ENCODE measurements at places on chromosomes 7 and 10.

GRCh38 chr10:127398140-127398970 lies 150.8 kb upstream of the NPS start:
- no peak for DNase-seq

DNA sequence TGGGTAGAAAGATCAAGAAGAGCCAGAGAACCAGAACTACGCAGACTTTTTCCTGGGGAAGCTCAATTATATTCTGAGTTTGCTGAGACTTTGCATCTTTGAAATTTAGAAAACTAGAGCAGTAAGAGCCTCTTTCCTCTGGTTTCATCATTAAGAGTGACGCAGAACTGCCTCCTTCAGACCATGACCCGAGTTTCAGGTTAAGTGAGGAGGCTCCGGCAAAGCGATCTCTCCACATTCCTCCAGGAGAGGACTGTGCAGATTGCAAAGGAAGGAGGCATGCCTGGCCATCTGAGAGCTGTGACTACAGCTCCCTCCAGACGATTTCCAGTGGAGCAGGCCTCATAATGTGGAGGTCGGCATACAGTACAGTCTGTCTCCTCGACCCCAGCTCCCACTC lies 115.8 kb upstream of the LANCL2 start:
- no peak for DNase-seq

- no peak for DNase-seq
These were observed 141.0 kb downstream of the PTEN start for GRCh38 chr10:88004451-88004850.

DNA sequence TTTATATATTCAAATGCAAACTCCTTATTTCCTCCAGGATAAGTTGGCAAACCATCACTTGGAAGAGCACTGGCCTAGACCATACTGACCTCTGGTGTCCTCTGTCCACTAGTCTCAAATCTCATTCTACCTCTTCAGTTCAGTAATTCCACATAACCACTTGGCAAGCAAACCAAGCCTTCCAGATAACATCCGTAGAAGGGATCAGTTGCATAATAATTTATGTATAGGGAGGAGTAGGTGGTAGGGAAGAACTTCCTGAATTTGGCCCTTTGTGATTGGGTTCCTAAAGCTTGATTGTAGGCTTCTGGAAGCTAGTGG lies 55.0 kb downstream of the WAC start:
- no peak for DNase-seq

GRCh38 chr10:109427411-109427810 lies 495.9 kb downstream of the XPNPEP1 start:
- DNase-seq, result no peak

GRCh38 chr7:106566196-106566595 lies 94.8 kb downstream of the CCDC71L start:
- no peak for DNase-seq

- DNase-seq, result no peak
These were observed 103.1 kb downstream of the IMMP2L start for GRCh38 chr7:111459065-111459756.

- DNase-seq, result no peak
These were observed 186.8 kb downstream of the CELF2 start for GRCh38 chr10:11204351-11204942.

DNA sequence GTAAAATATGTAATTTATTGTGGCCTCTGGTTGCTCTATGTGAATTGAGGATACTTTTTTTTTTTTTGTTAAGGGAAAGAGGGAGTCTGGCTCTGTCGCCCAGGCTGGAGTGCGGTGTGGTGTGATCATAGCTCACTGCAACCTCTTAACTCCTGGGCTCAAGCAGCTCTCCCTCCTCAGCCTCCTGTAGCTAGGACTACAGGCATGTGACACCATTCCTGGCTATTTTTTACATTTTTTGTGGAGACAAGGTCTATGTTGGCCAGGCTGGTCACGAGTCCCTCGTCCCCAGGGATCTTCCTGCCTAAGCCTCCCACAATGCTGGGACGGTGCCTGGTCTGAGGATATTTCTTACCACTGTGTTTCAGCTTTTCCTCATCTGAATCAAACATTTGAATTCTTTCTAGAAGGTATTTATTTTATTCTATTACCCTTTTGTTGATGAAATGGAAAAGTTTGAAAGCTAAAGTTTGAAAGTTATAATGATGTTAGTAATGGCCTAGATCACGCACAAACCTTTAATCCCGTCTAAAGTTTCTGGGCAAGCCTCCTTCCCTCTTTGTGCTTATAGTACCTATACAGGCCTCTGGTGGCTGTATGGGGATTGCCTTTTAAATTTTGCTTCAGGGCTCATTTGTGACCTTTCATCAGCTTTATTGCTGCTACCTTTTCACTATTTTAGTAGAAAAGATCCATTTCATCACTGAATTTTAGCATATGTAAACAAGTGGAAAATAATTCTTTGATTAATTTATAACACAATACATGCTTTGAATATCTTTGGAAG lies 2.0 kb downstream of the IFRD1 start:
- no peak for DNase-seq

- no peak for DNase-seq
These were observed 11.3 kb downstream of the GNAI1 start for GRCh38 chr7:80145780-80146422.

DNA sequence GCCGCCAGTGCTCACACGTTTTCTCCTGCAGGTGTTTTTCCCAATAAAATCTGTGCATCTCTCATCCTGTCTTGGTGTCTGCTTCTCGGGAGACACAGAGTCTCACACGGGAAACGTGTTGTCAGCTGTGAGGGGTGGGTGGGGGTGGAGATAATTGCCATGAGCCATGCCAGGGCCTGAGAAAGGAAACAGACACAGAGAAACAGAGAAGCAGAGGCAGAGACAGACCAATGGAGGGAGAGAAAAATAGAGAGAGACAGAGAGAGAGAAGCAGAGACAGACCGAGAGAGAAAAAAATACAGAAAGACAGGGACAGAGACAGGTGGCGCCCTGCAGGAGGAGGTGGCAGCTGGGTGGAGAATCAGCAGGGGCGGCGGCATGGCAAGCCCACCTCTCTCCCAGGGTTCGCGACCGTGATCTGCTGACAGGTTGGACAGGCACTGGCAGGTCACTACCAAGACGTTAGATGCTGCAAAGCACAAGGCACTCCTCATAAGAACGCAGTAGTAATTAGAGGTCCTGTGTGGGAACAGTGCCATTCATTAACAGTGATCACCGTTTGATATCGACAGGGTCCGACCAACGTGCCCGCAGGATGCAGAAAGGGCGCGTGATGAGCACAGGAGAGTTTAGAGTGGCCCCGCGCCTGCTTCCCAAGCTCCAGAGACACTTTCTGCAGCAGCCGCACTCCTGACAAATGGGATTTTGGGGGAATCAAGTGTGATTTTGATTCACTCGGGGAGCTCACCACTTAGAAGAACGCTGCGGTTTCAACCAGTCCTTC lies 70.5 kb upstream of the INSIG1 start:
- no peak for DNase-seq

DNA sequence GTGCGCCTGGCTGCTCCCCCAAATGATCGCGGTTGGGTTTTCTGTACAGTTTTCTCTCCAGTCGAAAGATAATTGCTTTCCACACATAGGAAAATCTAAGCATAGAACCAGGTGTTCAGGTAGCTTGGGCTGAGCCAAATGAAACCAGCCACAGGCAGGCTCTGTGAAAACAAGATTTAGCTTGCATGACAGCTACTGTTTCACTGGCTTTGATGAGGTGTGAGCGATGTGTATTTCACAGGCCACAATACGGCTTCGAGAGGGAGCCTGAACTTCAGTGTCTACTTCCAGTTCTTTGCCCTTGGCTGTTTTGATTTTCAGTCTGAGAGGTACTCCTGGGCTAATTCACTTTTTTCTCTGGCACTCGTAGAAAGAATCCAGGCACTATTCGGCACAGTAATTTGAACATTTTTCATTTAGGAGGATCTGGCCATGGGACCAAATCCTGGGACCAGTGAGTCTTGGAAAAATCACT lies 110.5 kb downstream of the JCAD start:
- no peak for DNase-seq

GRCh38 chr10:43585046-43585445 lies 10.6 kb upstream of the ZNF239 start:
- no peak for DNase-seq

- no peak for DNase-seq
These were observed 2.0 kb upstream of the HOXA2 start for GRCh38 chr7:27104341-27105058.

GRCh38 chr10:116866987-116867595 lies 17.8 kb downstream of the ENO4 start:
- no peak for DNase-seq

DNA sequence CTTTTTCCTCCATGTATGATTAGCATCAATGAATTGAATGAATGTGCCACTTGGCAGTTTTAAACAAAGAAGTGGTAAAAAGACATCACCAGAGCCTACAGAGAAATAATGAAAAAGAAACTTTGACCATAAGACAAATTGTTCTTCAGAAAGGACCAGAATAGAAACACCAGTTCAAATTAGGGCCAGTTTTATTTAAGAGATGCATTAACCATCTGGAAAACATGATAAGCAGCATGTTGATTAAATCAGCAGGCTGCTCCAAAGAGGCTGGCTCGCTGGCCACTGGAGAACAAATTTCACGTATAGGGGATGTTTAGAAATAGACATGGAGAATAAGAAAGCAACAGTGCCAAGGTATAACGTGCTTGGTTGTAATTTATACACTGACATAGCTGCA lies 242.3 kb upstream of the AOAH start:
- DNase-seq, result no peak

- no peak for DNase-seq
These were observed 38.2 kb downstream of the STK32C start for GRCh38 chr10:132269266-132270230.

- no peak for DNase-seq
These were observed 22.3 kb upstream of the SEC61G start for GRCh38 chr7:54781134-54781920.

DNA sequence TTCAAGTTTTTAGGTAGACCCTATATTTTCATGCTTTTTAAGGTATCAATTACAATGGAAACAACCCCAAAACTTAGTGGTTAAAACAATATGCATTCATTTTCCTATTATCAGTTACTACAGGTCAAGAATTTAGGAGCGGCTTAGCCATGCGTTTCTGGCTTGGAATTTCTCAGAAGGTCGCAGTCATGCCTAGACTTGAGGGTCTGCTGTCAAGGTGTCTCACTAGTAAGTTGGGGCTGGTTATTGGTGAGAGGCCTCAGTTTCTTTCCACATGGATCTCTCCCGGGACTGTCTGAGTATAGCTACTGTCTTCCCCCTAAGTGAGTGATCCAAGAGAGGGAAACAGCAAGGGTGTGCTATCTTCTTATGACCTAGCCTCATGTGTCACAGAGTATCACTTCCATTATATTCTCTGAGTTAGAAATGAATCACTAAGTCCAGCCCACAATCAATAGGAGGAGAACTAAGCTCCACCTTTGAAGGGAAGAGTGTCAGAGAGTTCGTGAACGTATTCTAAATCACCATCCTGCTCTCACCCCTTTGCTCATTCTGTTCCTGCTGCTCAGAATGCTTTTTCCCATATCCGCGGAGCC lies 80.5 kb downstream of the RTKN2 start:
- DNase-seq, result no peak

DNA sequence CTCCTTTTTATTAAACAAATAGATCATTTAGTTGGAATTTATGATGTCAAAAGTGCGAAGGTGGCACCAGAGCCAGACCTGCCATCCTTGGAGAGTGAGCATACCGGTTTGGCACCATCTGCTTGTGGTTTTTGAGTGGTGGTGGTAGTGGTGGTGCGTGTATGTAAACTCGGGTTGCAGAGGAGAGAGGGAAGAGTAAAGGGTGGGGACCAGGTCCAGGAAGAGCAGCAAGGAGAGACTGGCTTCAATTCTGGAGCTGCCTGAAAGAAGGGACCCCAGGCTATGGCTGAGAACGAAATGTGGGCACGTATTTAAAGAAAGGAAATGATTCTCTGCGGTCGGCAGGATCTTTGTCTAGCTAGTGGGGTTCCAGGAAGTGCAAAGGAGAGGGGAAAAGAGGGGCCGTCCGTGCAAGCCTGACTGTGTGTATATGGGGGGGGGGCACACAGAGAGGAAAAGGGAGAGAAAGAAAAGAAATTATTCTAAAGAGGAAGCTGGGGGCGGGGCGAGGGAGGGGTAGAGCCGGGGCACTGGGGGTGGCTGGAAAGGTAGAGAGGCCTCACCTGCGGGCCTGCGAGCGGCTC lies 448 bp upstream of the GOLGA7B start:
- DNase-seq, result no peak

DNA sequence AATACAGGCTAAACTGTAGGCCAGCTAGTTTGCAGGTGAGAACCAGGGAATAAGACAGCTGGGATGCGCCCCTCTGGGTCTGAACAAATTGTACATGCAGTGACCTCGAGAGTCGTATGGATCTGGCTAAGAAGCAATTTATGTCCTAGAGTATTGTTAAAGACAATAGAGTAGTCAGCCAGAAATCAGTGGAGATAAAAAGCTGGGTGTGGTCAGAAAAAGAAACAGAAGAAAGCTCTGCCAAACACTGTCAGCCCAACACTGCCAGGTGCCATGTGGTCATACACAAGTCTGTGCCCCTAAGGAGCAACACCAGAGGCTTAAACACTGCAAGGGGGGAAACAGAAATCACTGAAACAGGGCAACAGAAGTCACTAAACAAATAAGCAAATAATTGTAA lies 62.2 kb downstream of the CNOT4 start:
- no peak for DNase-seq

- DNase-seq, result no peak
These were observed 51.5 kb downstream of the CCNY start for GRCh38 chr10:35387768-35388167.

DNA sequence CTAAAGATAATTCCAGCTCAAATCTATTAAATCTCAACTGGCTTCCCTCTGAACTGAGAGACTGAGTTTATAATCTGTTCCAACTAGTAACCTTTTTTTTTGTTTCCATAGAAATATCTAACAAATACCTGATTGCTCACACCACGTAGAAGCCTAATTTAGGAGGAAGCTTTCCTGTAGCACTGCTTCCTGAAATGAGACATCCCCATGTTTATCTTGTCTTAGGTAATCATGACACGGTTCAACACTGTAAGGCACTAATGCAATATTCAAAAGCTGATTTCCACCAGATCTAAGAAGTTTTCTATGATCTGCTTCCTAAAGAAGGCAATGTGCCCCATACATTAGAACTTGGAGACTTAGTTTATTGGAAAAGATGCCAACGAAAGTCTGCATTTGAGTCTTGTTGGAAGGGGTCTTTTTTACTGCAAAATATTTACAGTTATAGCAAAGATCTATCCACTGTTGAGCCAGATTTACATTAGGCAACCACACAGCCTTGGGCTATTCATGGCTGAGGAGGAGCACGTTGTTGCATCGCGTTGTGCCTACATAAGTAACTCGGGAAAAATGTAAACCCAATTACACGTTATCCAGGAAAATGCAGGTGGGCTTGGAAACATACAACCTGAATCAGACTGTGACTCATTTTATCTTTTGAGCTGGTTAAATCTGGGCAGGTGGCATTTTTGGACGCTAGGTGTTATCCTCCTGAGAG lies 66.3 kb downstream of the VIPR2 start:
- DNase-seq, result no peak

DNA sequence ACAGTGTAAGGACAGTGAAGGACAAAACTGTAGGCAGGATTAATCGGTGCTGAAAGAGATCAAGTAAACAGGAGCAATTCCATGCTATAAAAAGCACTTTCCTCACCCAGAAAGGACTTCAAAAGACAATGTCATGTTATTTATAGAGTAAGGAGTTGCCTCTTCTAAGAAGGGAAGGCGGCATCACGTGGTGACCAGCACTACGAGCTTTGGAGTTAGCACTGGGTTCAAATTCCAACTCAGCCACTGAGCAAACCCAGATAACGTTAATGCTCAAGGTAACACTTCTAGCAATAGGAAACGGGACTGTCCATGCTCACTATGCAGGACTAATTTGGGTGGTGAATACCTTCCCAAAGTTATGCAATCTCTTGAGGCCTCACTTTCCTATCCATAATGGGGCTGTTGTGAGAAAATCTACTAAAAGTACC lies 715 bp upstream of the PANK1 start:
- DNase-seq, result no peak

GRCh38 chr10:120689777-120690529 lies 161.2 kb upstream of the WDR11 start:
- no peak for DNase-seq
